ENCODE measurements at places on chromosomes 7 and 10. TPM values are rescaled to one million over a fixed set of nuclear protein-coding genes. Genes with fewer than 3 reads are reported as not detected.

DNA sequence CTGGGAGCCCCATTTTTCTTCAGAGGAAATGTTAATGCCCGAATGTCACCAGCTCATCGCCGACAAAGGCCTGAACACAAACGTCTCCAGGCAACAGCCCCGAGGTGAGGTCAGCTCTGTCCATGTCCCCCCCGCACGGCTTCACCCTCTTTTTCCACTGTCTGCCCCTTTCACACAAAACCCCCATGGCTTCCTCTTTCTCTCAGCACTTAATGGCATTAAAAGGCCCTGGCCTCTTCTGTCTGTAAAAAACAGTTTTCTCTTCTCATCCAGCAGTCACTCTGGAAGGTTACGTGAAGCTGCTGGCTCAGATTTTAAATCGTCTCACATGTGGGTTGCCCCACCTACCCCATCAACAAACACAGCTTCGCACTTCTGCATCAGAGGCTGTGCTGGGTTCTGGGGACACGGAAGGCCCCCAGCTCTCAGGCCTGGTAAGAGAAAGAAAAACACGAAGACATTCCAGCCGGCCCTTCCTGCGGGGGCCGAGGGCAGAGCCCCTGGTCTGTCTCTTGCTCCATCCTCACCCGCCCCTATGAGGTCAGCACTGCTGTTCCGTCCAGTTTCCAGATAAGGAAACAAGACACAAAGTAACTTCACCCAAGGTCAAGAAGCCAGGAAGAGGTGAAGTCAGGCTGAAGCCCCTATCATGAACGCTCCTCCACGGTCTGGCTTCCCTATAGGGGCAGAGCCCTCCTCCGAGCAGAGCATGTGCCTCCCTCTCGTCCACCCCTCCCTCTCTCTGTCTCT lies 91.1 kb upstream of the PDGFA start:
- H3K27ac ChIP-seq = no peak overlapping the region
- peaks cover 23% of the 10 kb centered on the region for H3K4me1 ChIP-seq
- DNase-seq = no peak
- H3K36me3 ChIP-seq = no peaks in the 10 kb centered on the region
- H3K4me3 ChIP-seq = no peak overlapping the region
- no peaks in the 10 kb centered on the region for H3K27me3 ChIP-seq

- no peak overlapping the region for H3K27ac ChIP-seq
- peaks cover 9% of the 10 kb centered on the region for H3K4me1 ChIP-seq
- no peak for DNase-seq
- H3K4me3 ChIP-seq = no peak overlapping the region
Observed at GRCh38 chr10:79292026-79292766, 55.1 kb upstream of the PPIF start.

- no peaks in the 10 kb centered on the region for H3K27me3 ChIP-seq
- DNase-seq = no peak
- H3K36me3 ChIP-seq = no peaks in the 10 kb centered on the region
- no peak overlapping the region for H3K27ac ChIP-seq
- peaks cover 8% of the 10 kb centered on the region for H3K4me1 ChIP-seq
- H3K4me3 ChIP-seq = no peak overlapping the region
Observed at GRCh38 chr10:114911052-114911711, 26.8 kb upstream of the TRUB1 start.

DNA sequence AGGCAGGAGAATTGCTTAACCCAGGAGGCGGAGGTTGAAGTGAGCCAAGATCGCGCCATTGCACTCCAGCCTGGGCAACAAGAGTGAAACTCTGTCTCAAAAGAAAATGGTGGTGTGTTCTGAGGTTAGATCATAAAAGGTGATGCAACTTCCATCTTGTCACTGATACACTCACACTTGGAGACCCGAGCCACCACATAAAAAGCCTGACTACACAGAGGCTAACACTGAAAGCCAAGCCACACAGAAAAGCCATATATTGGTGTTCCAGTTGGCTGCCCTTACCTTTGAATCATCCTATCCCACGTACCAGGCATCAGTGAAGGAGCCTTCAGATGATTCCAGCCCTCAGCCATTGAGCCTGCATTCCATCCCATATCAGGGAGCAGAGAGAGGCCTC lies 4.0 kb downstream of the MORN4 start:
- H3K4me1 ChIP-seq = peaks cover 6% of the 10 kb centered on the region
- no peak overlapping the region for H3K27ac ChIP-seq
- H3K36me3 ChIP-seq = no peaks in the 10 kb centered on the region
- H3K27me3 ChIP-seq = no peaks in the 10 kb centered on the region

DNA sequence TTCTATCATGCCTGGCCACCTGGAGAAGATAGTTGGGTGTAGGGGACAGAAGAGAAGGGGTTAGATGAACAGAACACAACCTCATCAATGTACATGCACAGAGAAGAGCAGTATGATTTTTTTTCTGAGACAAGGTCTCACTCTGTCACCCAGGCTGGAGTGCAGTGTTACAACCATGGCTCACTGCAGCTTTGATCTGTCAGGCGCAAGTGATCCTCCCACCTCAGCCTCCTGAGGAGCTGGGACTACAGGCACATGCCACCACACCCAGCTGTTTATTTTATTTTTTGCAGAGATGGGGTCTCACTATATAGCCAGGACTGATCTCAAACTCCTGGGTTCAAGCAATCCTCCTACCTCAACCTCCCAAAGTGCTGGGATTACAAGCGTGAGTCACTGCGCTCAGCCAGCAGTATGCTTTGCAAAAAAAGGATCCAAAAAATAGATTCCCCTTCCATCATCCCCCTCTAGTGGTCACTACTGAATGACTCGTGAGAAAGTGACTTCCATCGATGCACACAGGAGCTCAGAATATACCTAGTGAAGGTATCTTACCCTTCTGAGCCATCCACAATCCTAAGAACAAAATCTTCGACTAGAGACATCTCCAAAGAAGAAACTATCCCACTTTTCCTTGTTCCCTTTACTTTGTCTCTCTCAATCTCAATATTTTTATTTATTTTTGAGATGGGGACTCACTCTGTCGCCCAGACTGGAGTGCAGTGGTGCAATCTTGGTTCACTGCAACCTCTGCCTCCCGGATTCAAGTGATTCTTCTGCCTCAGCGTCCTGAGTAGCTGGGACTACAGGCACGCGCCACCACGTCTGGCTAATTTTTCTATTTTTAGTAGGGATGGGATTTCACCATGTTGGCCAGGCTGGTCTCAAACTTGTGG lies 21.0 kb downstream of the ZCWPW1 start:
- H3K4me1 ChIP-seq = no peaks in the 10 kb centered on the region
- peak; percentile 64 for DNase-seq
- H3K27ac ChIP-seq = no peak overlapping the region

DNA sequence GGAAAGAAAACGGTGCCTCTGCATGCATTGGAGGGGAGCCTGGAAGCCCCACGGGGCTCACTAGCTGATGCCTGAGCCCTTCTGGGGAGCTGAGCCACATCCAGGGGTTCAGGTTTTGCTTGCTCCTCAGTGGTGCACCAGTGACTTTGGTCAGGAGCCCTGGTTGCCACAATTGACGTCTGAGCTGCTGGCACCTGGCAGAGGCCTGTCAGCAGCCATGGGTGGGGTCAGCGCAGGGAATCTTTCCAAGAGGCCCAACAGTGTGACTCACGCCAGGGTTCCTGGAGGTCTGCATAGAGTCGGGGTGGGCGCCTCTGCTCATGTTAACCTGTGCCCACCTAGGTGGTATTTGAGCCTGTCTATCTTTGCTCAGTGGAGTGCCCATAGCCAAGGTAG lies 138.7 kb downstream of the NEURL1 start:
- DNase-seq = no peak
- peaks cover 3% of the 10 kb centered on the region for H3K36me3 ChIP-seq
- no peak overlapping the region for H3K4me3 ChIP-seq
- H3K27me3 ChIP-seq = no peaks in the 10 kb centered on the region
- no peak overlapping the region for H3K27ac ChIP-seq

DNA sequence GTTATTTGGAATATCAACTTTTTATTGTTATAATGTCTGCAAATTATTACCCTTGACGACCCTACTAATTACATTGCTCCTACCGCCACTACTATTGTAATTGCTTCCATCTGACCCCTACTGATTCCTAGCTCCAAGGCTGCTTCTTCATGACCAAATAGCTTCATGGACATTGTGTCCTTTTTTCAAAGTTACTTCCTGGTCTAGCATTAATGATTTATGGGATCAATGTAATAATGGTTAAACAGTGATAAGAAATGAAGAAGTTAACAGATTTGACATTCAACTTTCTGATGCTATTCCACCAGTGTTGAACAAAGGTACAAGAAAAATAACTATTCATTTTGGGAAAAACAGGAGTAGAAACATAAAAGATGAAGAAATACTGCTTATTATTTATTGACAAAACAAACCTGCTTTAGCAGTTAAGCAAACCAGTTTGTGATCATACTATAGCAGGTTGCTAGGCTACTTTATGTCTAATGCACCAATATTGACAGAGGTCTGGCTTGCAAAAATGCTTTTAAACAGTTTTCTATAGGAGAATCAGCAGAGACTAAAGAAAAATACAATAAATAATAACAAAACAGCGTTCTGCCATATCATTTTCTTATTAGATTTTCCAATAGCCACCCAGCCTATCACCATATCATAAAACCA lies 125.8 kb downstream of the PCLO start:
- H3K27me3 ChIP-seq = no peaks in the 10 kb centered on the region
- no peak for DNase-seq
- H3K27ac ChIP-seq = no peak overlapping the region
- no peaks in the 10 kb centered on the region for H3K36me3 ChIP-seq
- no peak overlapping the region for H3K4me3 ChIP-seq
- H3K4me1 ChIP-seq = no peaks in the 10 kb centered on the region

DNA sequence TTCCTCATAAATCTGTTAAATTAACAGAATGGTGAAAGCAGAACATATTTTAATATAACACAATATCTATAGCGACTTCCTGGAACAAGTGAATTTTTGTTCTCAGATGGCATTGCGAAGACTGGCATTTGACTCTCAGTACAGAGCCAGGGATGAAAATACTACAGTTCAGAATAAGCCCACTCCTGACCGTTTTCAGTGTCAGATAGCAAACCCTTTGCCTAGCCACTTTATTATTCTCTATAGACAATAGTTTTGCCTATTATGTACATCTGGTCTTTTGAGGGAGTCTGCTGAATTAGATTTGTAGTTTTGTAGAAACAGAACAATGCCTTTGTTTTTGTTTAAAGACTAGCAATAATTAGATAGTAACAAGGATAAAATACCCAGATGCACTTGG lies 2.3 kb downstream of the MINPP1 start:
- H3K4me1 ChIP-seq = peaks cover 22% of the 10 kb centered on the region
- no peak for DNase-seq
- peak overlapping the region; percentile 84 for H3K4me3 ChIP-seq
- H3K27me3 ChIP-seq = no peaks in the 10 kb centered on the region
- peaks cover 14% of the 10 kb centered on the region for H3K36me3 ChIP-seq

GRCh38 chr7:116752305-116753074 lies 80.5 kb downstream of the MET start:
- H3K27ac ChIP-seq = no peak overlapping the region
- no peaks in the 10 kb centered on the region for H3K27me3 ChIP-seq
- H3K4me3 ChIP-seq = no peak overlapping the region
- no peaks in the 10 kb centered on the region for H3K4me1 ChIP-seq
- H3K36me3 ChIP-seq = no peaks in the 10 kb centered on the region

DNA sequence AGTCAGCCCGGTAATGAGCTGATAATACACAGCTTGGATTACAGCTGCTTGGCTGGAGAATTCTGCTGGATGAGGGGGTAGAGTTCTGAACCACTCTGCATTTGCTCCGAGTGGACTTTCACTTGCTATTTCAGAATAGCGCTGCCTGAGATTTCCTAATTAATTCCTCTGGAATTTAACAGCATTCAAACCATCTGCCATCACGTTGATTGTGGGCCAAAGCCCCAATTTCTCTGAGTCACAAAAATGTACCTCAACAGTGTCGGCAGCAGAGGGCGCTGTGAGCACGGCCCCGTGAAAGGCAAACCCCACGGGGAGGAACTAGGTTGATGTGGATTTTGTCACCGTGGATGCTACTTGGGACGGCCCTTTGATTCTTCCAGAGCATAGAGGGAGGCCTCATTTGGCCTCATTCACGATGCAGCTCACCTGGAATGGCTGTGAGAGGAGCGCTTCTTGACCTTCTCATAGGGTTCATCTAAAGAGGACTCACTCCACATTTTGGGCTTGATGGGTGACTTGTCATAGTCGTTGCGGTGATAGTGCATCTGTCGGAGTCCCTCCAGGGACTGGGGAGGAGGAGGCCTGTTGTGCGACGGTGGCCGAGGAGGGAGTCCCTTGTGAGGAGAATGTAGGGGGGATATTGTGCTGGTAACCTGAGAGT lies 73.3 kb downstream of the PRPF18 start:
- no peaks in the 10 kb centered on the region for H3K36me3 ChIP-seq
- no peak overlapping the region for H3K27ac ChIP-seq
- no peaks in the 10 kb centered on the region for H3K4me1 ChIP-seq
- no peak overlapping the region for H3K4me3 ChIP-seq
- peak; percentile 35 for DNase-seq

DNA sequence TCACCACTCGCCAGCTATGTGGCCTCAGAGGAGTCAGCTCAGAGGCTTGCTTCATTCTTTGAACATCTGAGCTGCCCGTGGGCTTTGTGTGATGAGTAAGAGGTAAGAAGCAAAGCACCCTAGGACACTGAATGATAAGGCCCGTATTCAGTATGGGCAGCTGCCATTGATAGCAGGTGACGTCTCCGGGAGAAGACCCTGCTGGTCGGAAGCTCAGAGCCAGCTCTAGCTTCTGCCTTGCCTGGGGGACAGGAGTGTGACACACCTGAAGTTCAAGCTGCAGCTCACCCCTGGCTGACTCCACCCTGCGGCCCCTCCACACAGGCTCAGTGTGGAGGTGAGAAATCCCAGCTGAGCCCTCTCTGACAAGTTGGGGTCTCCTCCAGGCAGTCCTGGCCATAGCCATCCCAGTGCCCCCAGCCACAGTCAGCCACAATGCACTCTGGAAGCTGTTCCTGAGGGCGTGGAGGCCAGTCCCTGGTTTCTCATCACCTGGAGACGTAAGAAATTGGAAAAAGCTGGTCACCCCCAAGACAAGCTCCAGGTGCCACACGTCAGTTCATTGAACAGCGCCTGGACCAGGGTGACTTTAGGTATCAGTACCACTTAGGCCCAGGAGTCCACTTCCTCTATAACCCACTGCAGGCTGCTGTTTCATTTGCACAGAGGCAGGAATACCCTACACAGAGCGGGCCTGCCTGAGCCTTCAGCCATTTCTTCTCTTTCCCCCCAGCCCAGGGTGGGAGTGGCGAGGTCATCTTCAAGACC lies 164.9 kb upstream of the RHEB start:
- H3K27me3 ChIP-seq = no peaks in the 10 kb centered on the region
- no peak overlapping the region for H3K27ac ChIP-seq
- DNase-seq = no peak
- H3K4me1 ChIP-seq = no peaks in the 10 kb centered on the region

DNA sequence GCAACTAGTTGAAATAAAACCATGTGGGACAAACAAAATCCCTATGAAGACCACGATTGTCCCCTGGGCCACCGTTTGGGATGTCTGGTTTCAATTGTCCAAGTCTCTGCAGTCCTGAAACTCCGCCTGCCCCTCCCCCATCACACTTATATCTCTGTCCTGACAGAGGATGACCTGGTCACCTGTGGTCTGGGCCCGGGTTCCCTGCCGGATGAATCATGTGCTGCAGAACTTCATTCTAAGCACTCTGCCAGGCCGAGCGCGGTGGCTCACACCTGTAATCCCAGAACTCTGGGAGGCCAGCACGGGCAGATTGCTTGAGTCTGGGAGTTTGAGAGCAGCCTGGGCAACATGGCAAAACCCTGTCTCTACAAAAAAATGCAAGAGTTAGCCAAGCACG lies 91.1 kb downstream of the COL13A1 start:
- no peak for DNase-seq
- H3K27ac ChIP-seq = no peak overlapping the region
- H3K4me3 ChIP-seq = no peak overlapping the region
- H3K27me3 ChIP-seq = no peaks in the 10 kb centered on the region
- H3K4me1 ChIP-seq = no peaks in the 10 kb centered on the region

BET1 gene
- 11.4 TPM for total RNA-seq

HTRA1 gene
- total RNA-seq = not detected

STOX1 gene
- 0.30 TPM for total RNA-seq

PTPN20 gene
- total RNA-seq = not detected

FAM25C gene
- not detected for total RNA-seq

CLDN4 gene
- total RNA-seq = 0.79 TPM

Data from CD4-positive, CD25-positive, alpha-beta regulatory T cell (primary cell).